Activated CD4-positive, CD25-positive, alpha-beta regulatory T cell (primary cell): ENCODE measurements at places on chromosomes 11 and 22.

- no peak for DNase-seq
These were observed 40.5 kb downstream of the OR10A6 start for GRCh38 chr11:7890417-7891172.

GRCh38 chr22:46958658-46959057 lies 196.2 kb downstream of the TBC1D22A start:
- DNase-seq = no peak

DNA sequence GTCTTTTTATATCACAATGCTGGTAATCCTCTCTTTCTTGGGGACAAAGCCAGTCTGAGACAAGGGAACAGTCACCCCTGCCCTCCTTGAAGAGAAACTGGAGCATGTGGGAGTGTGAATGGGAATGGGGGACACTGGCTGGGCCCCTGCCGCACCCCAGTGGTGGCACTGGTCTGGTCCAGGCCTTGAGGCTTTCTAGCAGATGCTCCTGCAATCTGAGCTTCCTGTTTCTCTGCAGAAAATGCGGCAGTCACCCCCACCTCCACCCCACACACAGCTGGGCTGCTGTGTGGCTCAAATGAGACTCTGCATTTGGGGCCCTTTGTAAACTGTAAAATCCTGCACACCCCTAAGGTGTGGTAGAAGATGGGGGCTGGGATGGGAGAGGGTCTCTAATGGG lies 6.6 kb upstream of the MARK2 start:
- DNase-seq = no peak

DNA sequence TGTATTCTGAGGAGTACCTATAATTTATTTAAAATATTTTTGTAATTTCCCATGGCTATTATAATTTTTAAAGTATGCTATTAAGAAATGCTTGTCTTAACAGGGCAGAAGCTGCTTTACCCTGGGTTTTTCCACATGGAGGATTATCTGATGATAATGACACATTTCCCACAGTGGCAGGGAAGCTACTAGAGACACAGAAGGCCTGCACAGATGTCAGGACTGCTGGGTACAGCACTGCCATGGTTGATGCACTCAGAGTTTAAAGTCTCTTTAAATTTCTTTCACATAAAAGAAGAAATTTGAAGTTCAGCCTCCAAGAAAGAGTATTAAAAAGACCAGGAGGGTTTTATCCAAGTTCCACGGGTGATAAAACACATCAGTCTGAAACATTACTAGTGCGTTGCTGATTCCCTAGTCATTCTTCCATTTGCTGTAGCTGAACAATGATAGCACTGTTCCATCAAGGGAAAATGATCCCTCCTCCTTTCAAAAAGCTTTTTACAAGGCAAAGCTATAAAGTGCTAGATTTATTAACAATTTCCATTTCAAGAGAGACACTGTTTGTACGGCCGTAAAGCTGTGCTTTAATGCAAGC lies 363.0 kb downstream of the CNTN5 start:
- DNase-seq = no peak

GRCh38 chr11:20355221-20356219 lies 8.0 kb upstream of the HTATIP2 start:
- DNase-seq = no peak
